ENCODE measurements at places on chromosomes 5 and 9. TPM values are rescaled to one million over a fixed set of nuclear protein-coding genes. Genes with fewer than 3 reads are reported as not detected.

Gene GNA14
- 11.3 TPM for total RNA-seq

DNA sequence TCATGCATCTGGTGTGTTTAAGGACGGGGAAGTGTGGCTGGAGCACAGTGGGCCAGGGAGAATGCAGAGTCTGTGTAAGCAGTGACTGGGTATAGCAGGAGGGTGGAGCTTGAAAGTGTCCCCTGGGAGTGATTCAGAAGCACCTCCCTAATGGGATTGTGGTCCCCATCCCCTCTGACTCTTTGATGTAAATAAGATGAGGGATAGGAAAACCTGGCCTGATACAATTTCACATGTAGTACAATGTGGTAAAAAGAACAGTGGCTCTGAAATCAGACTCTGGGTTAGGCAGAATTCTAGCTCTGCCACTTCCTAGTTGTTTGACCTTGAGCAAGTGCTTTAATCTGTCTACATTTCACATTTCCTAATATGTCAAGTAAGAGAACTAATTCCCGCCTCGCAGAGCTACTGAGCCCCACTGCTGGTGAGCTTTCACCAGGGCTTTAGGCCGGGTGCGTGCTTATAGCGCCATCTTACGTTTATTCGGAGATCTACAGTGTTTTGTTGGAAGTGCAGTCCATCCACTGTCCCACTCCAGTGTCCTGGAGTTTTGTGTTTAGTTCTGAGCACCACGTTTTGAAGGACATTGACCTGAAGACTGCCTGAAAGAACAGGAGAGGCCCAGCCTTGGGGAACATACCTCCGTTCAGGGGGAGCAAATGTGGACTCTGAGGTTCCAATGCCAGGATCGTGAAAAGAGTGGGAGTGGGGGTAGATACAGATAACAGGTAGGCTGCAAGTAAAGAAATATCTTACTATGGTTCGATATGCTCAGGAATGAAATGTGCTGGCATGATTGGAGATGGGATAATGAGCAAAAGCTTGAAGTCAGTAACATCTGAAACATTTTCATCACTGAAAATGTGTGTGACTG is 51.2 kb upstream of the TESK1 start:
- DNase-seq, result peak; percentile 70

DNA sequence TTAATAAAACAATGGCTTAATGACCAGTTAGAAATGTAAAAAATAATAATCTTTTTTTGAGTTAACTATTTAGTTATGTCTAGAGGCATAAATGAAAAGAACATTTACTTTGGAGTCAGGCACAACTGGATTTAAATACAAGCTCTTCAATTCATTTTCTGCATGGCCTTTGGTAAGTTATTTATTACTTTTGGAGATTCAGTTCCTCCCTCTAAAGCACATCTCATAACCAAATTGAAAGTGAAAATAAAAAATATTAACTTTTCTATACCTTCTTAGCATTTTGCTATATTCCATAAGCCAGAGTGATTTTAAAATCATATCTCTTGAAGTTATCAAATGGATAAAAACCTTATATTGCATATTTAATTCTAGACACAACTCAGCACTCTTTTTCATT is 434.9 kb upstream of the SMARCA2 start:
- no peak for DNase-seq

GRCh38 chr9:129254566-129255287 is 76.7 kb upstream of the IER5L start:
- DNase-seq, result no peak

Gene BAAT
- 117 TPM for total RNA-seq

- DNase-seq, result no peak
These were observed 522 bp downstream of the CDK20 start for GRCh38 chr9:87973730-87974292.

DNA sequence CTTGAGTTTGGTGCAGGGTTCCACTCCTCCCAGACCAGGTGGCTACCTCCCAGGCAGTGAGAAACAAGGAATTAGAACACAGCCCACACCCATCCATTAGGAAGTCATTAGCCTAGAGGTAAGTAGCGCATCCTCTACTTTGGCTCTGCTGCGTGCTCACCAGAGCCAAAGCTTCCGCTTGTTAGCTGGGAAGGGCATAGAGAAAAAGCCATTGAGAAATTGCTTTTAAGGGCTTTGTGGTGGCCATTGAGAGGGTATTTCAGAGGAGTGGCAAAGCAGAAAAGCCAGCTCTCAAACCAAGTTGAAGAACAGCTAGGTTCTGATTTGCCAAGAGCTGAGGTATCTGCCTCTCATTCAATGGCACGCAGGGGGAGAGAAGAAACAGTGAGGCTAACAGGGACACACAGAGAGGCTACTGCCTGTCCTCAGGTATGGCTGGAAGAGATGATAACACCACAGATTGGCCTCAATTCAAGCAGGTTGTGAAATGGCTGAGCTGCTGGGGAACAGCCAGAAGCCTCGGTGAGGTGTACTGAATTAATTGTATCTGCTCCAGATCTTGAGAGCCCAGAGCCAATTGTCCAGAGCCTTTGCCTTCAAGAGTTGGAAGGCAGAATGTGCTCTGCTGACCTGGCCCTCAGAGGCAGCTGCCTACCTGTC is 119.4 kb downstream of the NTRK2 start:
- DNase-seq, result no peak

- no peak for DNase-seq
These were observed 62.1 kb downstream of the ZSWIM6 start for GRCh38 chr5:61394078-61394704.

Gene SERF1A
- total RNA-seq, result 14.5 TPM

DNA sequence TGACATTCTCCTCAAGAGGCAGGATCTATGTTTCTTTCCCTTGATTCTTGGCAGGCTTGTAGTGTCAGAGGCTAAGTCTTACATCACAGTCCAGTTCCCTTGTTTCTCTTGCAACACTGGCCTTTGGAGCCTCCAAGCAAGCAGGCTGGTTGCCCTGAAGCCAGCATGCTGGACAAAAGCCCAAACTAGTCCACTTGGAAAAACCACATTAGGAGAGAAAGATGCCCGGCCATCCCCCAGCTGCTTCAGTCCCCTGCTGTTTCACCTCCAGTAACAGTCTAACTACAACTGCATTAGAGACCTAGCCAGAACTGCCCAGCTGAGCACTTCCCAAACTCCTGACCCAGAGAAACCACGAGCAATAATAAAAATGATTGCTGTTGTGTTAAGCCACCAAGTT is 87.6 kb downstream of the ADAMTS6 start:
- DNase-seq, result peak; percentile 37

DNA sequence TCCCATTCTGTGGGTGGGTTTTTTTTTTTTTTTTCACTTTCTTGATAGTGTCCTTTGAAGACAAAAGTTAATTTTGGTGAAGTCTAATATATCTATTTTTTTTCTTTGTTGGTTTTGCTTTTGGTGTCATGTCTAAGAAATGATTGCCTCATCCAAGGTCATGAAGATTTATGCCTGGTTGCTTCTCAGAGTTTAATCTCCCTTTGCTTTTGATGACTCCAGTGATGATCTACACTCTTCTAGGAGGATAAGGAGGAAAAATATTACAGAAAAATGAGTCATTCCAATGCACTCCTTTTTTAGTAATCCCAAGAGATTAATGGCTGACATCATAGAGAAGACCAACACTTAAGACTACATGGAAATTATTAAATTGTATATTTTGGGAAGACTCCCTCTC is 79.7 kb upstream of the ICE1 start:
- DNase-seq, result no peak

Gene SPATA31C1
- not detected for total RNA-seq

Gene PCDHGC5
- 2.0 TPM for total RNA-seq

- DNase-seq, result no peak
These were observed 143.9 kb upstream of the MOCS2 start for GRCh38 chr5:53253421-53253871.

DNA sequence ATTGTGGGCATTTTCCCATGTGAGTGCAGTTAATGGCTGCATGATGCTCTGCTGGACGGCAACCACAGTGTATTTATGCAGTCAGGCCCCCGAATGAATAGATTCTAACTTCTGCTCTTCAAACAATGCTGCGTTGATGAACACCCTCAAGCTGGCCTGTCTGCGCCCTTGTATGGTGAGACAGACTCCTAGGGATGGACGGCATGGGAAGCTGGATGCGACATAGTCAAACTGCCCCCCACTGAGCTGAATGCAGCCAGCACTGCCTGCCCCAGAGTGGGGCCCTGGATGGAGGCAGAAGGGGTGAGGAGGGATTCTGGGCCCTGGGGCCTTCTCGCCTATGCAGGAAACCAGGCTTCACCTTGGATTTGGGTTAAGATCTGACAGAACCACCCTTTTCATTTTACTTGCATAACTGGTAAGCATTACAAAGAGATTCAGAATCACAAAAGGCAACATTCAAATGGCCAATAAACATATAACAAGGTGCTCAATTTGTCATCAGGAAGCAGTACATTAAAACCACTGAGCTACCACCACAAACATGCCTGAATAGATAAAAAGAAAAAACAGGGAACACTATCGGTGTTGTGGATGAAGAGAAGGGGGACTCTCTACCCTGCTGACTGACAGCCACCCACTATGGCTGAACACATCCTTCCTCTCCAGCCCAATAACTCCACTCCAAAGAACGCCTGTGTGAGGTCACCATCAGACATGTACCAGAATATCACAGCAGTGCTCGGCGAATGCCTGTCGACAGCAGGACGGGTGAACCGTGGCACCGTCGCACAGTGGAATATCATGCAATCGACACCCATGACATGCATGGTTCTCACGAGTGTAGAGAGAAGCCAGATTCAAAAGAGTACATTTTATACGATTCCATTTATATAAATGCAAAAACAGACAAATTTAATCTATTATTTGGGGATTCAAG is 79.1 kb downstream of the RAPGEF1 start:
- no peak for DNase-seq

- DNase-seq, result no peak
These were observed 19.8 kb downstream of the LECT2 start for GRCh38 chr5:135934939-135935338.

DNA sequence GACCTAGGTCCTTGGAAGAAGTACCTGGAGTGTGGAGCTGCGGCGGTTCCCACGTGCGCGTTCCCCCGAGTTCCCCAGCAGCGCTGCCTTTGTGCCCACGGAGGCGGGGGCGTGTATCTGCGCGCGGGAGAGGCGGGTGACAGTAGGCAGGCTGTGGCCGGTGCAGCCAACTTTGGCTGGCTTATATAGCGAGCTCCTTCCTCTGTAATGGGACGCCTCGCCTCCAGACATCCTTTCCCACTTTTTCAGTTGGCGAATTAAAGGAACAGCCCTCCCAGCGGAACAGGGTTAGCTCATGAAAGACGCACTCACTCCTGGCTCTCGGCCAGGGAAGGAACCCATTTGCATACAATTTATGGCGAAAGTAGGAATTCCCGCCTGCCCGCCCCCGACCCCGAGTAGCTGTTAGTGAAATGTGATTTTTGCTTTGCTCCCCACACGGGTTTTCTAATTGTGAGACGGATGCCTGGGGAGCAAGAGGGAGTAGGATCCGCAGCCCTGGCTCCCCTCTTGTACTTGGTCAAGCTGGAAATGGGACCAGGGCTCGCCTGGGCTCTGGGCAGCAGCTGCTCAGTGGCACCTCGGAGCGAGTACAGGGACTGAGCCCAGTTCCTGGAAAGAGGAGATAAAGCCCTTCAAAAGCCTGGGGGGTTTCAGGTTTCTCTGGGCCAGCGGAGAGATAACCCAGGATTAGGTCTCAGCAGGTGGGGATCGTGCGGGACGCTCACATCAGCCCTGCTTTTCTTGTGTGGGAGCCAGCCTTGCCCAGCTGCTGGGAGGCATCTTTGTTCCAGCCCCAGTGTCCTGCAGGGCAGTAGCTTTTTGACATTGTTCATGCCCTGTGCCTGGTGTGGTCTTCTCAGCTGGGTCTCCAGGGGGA is at the start of gene TNC:
TSS of gene TNC (minus strand) at position 159 of the 880 bp plus-strand sequence. CDS start 27,139 bp downstream, outside the sequence.
- DNase-seq, result peak; percentile 34

Gene IL13
- total RNA-seq, result not detected

GRCh38 chr9:13513286-13513685 is 233.8 kb upstream of the MPDZ start:
- no peak for DNase-seq

GRCh38 chr9:126883636-126884035 is 23.2 kb downstream of the ZBTB34 start:
- peak; percentile 36 for DNase-seq

- no peak for DNase-seq
These were observed 72.1 kb downstream of the FEM1C start for GRCh38 chr5:115472271-115473025.

- DNase-seq, result no peak
These were observed 5.2 kb upstream of the CTNND2 start for GRCh38 chr5:11909471-11909870.

GRCh38 chr5:73230264-73231245 is 57.6 kb downstream of the TMEM174 start:
- DNase-seq, result no peak

DNA sequence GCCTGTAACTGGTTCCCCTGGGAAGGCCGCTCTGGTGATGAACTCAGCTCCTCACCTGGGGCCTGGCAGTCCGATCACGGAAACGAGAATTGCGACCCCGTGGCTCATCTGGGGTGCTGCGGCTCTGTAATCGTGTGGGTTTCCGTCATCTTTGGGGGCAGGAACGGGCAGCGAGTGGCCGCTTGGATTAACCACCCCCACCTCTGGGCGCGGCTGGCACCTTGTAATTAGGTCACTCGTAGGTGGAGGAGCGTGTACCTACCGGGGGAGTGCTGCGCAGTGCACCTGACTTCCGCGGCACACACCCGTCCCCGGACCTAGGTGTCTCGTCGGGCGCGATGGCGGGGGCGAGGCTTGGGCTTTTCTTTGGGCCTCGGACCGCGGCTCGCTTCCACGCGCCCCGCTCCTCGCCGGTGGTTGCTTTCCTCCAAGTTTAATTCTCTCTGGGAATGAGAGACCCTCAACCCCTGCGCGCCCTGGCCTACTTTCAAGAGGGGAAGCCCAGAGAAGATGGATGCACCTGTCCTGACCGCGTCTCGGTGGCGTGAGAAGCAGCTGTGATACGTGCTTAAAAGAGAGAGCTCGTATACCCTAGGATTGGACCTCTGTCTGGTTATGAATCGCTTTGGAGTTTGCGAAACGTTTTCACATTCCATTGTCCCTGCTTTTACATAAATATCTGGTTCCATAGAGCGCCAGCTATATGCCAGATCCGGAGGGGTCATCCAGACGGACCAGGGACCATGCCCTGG is 744 bp upstream of the PPP2CA start:
- DNase-seq, result no peak

GRCh38 chr5:65152131-65152530 is 329.6 kb downstream of the ADAMTS6 start:
- DNase-seq, result no peak

DNA sequence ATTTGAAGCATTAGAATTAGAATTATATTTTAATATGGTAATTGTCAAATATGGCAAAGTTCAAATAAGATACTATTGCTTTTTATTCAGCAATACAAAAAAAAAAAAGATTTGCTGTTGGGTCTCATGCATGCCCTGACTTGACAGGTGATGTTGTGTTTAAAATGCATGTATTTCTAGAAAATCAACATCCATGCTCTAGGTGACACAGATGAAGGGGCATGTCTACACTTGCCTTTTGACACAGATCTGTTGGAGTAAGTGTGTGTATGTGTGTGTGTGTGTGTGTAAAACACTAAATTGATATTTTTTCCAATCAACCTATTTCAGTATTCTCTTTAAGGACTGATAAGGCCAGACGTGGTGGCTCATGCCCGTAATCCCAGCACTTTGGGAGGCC is 38.1 kb upstream of the SMARCA2 start:
- no peak for DNase-seq

- no peak for DNase-seq
These were observed 8.1 kb downstream of the FGF18 start for GRCh38 chr5:171427318-171428167.

Gene ANKRD18A
- 11.8 TPM for total RNA-seq

- no peak for DNase-seq
These were observed 18.8 kb upstream of the PPARGC1B start for GRCh38 chr5:149711338-149711737.

Data from mucosa of gallbladder (tissue), 1 donor.